ENCODE measurements at places on chromosomes 1 and 21.

DNA sequence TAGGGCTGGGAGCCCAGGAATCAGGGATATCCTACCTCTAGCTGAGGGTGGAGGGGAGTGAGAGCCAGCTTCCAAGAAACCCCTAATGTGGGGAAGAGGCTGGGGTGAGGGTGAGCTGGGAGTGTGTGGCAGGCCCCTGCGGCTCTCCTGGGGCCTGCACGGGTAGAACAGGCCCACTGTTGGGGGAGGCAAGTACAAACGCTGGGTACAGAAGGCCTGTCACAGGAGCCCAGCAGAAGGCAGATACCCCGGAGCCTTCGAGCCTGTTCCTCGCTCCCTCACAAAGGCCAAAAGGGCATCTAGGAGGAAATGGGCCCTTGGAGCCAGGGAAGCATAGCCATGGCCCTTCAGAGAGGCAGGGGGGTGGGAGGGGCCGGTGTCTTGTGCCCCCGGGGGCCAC lies 13.7 kb downstream of the CELF3 start:
- DNase-seq, result no peak

GRCh38 chr1:19344372-19344810 lies 32.3 kb downstream of the SLC66A1 start:
- no peak for DNase-seq

DNA sequence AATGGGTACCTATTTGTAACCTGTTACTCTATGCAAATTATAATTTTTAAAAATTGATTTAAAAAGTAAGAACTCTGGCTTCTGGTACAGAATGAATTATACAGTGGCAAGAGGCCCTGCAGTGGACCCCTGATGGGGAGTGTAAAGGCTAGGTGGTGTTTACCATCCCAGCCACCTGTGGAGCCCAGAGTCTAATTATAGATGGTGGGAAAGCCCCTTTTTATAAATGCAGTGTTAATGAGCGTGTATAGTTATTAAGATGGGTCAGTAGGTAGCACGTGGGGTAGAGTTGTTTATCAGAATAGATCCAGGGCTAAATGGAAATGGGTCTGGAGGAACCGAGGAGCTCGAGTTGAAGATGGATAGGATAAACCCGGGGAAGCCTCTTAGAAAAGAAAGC lies 13.9 kb upstream of the PRELP start:
- DNase-seq, result no peak

GRCh38 chr1:98478121-98478520 lies 183.4 kb upstream of the SNX7 start:
- DNase-seq, result no peak

GRCh38 chr1:241101622-241102021 lies 255.4 kb downstream of the RGS7 start:
- DNase-seq, result no peak

GRCh38 chr1:33317946-33318345 lies 3.0 kb downstream of the A3GALT2 start:
- DNase-seq, result no peak

- DNase-seq, result no peak
Observed at GRCh38 chr1:18400347-18401102, 80.2 kb upstream of the KLHDC7A start.

- DNase-seq, result no peak
Observed at GRCh38 chr21:37631319-37632117, 264.9 kb downstream of the DYRK1A start.

DNA sequence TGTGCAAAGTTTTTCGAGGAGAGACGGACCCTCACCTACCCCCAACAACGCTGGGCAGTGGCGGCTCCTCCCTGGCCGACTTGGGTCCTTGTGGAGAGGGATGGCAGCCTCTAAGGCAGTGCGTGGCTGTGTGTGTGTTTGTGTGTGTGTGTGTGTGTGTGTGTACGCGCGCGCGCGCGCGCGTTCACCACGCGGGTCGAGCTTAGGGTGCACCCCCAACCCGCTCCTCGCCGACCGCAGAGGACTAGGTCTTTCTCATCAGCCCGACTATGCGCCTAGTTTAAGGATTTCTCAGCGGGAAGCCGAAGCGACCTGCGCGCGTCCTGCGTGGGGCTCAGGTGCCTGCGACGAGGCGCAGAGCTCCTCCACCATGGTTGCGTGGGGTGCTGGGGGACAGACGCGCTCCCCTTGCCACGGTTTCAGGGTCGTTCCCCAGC lies 940 bp downstream of the SOX13 start:
- no peak for DNase-seq

DNA sequence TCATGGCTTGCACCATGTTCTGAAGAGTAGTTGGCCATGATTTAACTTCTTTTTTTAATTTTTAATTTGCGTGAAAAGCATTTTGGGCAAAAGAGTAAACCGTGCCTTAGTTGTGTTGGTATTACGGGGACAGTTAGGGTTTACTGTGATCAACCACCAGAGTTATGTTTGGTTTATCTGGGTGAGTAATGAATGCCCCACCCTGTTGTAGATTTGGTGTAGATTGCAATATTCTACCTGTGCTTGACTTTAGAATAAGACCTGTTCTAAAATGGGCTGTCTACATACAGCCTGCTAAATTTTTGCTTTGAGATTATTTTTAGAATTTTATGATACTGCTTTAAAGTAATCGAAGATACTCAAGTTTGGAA lies 1.4 kb downstream of the USP25 start:
- no peak for DNase-seq

DNA sequence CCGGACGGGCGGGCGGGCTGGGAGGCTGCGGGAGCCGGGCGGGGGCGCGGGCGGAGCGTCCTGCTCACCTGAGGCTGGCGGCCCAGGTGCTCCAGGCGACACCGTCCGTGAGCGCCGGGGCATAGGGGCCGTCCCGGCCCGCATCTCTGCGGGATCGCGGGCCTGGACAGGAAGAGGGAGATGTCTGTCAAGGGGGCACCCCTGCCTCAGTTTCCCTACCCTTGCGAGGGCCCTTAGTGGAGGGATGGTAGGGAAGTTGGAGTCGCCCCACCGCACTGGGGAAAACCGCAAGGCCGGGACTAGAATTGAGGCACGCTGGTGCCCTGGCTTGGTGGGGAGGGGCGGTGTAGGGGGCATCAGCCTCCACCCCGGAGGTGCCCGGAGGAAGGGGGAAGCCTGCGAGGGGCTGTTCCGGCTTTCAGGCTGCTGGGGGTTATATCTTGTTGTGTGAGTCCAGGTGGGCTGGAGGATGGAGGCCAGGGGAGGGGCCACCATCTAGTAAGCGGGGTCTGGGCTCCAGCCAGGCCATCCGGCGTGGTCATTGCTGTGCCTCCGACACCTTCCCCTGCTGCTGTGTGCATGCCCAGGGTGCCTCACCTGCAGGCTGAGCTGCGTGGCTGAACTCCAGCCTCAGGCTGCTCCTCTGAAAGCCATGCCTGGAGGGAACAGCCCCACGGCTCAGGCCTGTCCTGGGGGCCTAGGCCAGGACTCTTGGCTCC lies 580 bp downstream of the VWA1 start:
- no peak for DNase-seq

GRCh38 chr21:40827509-40827908 lies 19.4 kb downstream of the DSCAM start:
- no peak for DNase-seq
